ENCODE measurements at places on chromosomes 12 and 14. TPM values are rescaled to one million over a fixed set of nuclear protein-coding genes. Genes with fewer than 3 reads are reported as not detected.

- no peak for DNase-seq
These were observed 18.5 kb upstream of the FKBP4 start for GRCh38 chr12:2776129-2776806.

DNA sequence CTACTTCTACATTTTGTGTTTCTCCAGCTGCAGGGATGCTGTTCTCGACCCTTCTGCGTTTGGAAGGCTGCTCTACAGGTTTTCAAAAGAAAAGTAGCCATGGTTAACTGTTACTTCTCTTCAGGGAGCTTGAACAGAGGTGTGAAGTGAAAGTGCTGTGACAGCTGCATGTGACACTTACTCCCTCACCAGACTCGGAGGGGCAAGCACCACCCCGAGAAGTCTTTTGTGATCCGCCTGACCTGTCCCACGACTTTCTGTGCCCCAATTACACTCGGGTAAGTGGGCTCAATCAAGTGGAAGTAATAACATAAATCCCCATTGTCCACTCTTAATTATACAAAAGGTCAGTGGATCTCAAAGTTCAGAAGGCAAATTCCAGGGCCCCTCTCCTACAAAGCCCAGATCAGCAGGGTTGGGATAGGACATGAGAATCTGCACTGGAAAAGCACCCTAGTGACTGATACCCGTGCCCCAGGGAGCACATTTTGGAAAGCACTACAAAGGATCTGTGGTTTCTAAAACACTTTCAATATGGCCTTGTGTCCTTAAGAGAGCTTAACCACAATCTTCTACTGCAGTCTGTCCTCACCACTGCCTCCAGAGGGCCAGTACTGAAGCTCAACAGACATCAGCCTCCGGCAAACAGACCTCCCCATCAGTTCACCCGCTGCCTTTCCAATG lies 11.5 kb downstream of the FICD start:
- DNase-seq: no peak

GRCh38 chr12:51362307-51362706 lies 15.8 kb upstream of the CELA1 start:
- no peak for DNase-seq

- no peak for DNase-seq
These were observed 107.9 kb upstream of the WSCD2 start for GRCh38 chr12:108021141-108021540.

FGF6 gene
- not detected for total RNA-seq

DNA sequence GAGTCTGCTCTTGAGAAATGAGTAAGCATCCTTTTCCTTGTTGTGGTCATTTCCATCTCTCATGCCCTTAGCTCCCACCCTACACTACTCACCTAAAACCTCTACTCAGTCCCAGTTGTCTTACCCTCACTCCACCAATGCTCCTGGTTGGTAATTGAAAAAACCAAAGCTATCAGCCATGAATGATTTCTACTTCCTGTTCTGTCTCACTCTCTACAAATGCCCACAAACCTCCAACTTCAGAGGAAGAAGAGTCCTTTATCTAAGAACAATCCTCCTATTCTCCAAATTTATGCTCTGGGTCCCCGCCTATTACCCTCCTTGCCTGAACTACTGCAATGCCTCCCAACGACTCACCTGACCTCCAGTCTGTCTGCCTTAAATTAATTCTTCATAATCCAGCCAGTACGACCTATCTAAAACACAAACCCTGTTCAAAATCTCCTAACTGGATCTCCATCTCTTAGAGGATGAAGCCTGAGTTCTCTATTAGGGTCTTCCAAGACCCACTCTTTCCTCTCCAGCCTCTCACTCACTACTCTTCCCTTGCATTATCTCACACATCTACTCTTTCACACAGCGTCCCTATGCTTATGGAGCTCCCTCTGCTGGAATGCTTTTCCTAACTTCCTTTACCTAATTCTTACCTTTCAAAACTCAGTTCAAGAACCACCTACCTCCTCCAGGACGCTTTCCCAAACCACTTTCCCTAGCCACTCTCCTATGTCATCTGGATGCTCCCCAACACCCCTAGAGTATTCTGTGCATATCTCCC lies 2.2 kb downstream of the DHRS1 start:
- no peak for DNase-seq

DNA sequence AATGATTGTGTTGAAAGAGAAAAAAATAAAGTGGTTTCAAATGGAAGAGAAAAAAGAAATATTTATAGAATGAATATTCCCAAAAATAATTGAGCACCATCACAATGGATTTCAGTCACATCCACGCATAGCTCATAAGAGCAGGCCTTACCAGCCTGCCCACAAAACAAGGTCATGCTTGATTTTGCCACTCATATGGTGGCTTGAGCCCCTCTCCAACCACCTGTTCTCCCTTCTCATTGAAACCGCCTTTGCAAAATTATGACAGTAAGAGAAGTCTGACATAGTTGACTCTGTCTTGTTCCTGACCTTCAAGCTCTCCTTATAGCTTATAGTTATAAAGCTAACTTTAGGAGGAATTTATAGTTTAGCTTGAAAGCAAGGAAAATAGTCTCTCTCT lies 33.3 kb upstream of the NAP1L1 start:
- no peak for DNase-seq

- no peak for DNase-seq
These were observed 220.3 kb upstream of the RTL1 start for GRCh38 chr14:101123618-101124510.

GRCh38 chr12:103348935-103349334 lies 146.8 kb downstream of the C12orf42 start:
- no peak for DNase-seq

GRCh38 chr12:129659961-129660622 lies 243.7 kb downstream of the TMEM132D start:
- no peak for DNase-seq

TAS2R30 gene
- total RNA-seq: 4.3 TPM

DNA sequence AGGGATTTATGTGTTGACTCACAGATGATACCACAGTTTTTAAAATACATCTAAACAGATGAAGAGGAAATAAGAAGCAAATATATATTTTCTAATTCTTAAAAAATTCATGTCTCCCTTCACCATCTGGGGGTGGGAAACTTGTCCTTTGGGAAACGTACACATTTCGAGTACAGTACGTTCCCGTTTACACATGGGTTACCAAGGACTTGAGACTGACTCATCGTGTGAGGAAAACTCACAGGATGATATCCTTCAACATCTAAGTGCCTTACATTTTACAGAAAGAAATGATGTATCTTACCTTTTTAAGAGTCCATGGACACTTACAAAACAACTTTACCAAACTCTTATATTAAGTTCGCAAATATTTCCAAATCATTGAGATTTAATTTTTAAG lies 16.0 kb upstream of the FBLN5 start:
- no peak for DNase-seq

DNA sequence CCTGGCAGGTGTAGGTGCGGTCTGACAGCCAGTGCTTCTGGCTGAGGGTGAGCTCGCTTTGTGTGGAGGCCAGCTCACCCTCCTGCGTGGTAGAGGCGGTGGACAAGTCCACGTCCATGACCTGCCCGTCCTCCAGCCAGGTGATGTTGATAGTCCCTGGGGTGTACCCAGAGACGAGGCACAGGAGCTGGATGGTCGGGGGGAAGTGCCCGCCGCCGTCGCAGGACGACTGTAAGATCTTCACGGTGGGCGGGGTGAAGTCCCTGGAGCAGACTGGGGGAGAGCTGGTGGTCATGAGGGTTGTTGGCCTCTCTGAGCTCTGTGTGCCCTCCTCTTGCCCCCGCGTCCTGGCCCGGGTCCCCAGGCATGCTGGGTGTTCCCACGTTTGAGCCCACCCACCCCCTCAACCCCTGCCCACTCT lies 74.6 kb downstream of the TMEM121 start:
- DNase-seq: no peak

- no peak for DNase-seq
These were observed 243.2 kb downstream of the CACNA1C start for GRCh38 chr12:2295941-2296461.

DNA sequence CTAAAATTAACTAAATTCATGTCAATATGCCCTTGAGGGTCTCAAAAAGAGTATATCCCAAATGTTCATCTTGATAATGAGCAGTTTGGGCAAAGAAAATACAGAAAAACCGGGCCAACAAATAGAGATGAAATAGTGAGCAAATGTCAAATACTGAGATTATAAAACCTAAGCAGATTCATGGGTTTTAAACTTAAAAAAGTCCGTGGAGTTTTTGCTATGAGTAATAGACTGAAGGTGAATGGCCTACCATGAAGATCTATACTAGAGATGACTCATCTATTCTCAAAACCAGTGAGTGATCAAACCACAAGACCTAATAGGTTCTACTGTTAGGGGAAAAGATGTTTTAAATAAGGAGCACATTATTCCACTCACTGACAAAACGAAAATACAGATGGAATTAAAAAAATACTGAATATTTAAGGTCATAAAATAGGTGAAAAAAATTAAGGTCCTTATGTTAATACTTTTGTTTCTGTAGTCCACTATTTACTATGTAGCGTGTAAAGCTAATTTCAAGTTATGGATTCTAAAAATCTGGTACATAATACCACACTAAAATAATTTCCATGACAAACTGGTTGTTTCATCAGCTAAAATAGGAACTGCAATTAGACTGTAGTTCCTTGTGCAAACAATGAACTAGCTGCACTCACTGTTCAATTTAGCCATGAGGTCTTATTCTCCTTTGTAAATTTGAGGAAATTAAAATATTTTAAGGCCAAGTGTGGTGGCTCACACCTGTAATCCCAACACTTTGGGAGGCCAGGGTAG lies 5.0 kb downstream of the HNRNPC start:
- DNase-seq: no peak

VWF gene
- total RNA-seq: 375 TPM

DNA sequence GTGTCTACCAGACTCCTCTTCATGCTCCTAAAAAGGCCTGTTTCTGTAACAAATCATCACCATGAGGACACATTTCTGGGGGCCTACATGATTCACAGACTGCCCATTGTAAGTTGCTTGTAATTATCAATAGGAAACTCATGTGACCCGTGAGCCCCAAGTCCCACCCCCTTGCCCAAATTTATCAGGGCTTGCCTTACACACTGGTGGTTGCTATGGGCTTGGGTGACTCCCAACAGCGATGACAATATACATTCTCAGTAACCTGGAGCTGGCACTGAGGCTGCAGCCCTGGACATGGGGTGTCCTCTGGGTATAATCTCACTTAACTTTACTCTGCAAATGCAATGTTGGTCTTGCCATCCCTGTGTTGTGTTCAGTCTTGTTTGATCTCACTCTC lies 149.2 kb downstream of the NRXN3 start:
- no peak for DNase-seq

RBM23 gene
- total RNA-seq: 53.8 TPM

KCNH5 gene
- not detected for total RNA-seq

Measured in posterior vena cava (tissue), 2 donors.